T1000 (cell line): ENCODE measurements at places on chromosomes 4 and X.

DNA sequence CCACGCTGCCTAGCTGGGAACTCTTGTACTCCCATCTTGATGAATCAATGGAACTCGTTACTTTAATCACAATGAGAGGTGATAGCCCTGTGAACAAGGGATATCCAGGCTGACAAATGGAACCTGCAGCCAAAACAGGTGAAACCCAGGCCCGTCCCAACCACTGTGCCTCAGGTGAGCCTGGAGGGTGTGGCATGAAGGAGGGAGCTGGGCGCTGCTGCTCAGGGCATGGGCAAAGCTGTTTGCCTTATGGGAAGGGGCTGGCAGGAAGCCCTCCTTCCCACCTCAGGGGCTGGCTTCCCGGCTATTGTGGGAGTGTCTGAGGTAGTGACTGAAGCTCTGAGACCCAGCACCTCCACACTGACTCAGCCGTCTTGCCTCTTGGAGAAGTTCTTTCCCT is 209.4 kb upstream of the ATP6AP2 start:
- no peak for DNase-seq

DNA sequence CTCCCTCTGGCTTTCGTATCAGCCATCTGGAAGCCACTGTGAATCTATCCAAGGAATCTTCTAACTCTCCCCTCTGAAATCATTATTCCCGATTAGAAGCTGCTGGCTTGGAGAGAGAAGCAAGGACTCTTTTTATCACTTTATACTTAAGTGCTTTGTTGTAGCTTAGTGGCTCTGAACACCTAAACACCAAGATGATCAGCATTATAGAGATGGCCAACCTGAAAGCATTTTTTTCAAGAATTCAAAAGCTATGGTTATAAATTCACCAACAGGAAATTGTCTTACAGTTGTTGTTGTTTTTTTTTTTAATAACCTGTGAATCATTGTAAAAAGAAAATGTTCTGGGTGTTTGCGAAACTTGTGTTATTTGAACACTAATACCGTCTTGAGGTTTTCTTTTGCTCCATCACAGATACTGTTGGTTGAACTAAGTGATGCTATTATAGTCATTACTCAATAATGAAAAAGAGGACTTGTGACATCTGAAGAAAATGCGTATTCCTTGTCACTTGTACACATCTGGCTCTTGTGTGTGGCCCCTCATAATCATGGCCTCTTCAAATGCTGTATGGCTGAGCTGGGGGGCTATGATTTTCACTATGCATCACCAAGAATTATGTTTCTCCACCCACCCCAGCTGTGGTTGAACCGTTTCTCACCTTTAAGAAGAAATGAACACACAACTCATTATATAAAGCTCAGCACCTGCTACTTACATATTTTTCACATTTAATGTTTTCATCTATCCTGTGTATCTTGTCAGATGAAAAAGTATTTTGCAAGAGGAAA is 11.8 kb upstream of the SMIM43 start:
- DNase-seq, result no peak

GRCh38 chrX:106286053-106286650 is 118.0 kb downstream of the PWWP3B start:
- no peak for DNase-seq

DNA sequence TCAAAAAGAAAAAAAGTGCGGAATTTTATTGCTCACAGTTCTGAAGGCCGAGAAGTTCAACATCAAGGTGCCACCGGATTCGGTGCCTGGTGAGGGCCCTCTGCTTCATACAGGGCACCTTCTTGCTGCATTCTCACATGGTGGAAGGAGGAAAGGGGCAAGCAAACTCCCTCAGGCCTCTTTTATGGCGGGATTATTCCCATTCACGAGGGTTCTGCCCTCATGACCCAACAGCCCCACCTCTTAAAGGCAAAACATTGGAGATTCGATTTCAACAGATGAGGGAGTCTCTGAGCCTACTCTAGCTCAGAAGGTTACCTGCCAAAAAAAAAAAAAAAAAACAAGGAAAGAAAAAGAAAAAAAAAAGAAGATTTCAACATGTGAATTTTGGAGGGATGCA is 64.1 kb upstream of the CBR4 start:
- DNase-seq, result no peak

- no peak for DNase-seq
Observed at GRCh38 chr4:153010146-153010545, 74.0 kb downstream of the FHDC1 start.

DNA sequence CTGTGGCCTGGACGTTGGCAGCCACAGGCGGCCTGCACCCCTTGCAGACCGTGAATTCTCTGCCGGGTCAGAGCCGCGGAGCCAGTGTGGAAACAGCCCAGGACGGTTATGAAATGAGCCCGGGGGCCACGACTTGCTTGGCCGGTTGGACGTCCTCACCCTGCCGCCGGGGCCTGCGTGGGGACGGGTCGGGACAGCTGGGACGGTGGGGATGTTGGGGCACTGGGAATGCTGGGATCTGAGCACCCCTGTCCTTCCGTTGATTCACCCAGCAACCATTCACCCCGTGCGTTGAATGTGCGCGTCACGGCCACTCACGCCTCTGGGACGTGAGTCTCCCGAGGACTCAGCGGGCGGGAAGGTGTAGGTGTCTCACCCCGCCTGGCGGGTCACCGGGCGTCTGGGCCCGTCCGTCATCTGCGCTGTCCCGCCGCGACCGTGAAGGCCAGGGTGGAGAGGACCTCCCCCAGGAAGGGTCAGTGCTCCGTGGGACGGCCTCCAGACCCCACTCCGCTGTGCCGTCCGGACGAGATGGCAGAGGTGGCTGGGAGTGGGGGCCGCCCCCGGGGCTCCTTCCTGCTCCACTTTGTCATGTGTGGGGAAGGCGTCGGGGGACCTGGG is 4.5 kb upstream of the PLCXD1 start:
- no peak for DNase-seq

DNA sequence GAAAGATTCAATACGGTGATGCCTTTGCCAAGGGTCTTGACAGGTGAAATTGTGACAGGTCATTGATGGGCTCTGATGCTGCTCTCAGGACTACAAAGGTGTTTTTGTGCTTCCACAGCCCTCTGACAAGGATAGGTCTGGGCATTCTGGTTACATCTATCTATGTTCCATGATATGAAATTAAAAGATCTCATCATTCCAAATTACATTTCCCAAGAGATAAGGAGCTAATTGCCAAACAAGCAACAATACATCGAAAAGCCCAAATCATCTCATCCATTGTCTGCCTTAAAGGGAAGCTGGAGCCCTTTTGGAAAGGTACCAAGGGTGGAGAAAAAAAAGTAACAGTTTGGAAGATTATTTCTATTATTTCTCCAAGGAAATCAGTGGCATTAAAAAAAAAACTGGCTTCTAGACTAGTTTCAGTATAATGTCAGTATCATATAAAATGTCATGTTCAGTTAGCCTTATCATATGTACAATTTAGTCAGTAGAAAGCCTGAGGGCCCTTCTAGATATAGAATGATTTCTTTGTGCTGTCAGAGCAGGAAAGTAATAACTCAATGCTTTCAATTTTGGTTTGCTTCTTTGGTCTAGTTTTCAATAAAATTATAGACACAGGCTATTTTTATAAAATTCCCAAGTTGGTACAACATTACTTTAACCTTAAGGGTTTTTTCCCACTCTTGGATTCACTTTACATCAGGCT is 224.5 kb upstream of the GPRIN3 start:
- no peak for DNase-seq

DNA sequence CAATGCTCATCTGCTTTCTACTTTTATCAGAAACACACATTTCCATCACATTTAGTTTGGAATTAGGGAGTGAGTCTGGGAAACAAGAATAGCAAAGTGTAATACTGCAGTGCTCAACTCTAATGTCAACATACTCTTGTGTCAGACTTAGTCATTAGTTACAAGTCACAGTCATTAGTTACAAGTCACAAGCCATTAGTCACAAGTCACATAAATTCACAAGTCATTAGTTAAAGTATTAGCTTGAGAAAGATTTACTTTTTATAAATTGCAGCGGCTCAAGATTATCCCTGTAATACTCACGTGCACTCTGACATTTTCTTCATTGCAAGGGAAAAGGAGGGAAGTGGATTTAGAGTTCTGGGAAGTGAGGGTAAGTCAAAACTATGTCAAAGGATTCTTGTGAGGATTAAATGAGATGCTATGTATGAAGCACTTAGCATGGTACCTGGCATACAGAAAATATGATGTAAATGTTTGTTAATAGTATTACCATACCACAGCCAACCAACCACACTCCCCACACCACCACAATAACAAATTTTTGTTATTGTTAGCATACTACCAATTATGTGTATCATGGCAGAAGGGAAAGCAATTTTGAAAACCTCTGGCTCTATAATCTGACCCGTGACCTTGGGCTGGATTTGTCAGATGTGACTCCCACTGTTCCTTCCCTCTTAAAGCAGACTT is 116.6 kb downstream of the ARHGAP24 start:
- no peak for DNase-seq

DNA sequence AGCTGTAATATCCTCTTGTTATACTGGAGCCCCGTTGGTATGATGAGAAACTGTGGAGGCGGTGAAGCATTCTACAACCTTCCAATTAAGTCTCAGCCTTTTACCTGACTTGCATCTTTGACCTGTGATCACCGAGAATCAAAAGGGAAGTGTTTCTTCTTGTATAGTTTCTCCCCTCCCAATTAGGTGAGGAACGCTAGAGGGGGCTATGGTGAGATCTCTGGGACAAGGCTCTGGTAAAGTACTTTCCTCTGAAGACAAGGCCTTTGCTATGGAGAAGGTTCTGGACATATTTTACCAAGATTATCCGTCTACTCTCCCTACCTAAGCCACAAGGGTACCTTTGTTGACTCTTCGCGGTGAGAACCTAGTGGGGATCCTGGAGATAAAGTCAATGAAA is 111.3 kb downstream of the CBLL2 start:
- no peak for DNase-seq

- DNase-seq, result no peak
Observed at GRCh38 chrX:26557691-26558321, 341.8 kb downstream of the MAGEB5 start.

GRCh38 chrX:150365051-150365989 is 2.2 kb downstream of the MAMLD1 start:
- DNase-seq, result peak; percentile 34

DNA sequence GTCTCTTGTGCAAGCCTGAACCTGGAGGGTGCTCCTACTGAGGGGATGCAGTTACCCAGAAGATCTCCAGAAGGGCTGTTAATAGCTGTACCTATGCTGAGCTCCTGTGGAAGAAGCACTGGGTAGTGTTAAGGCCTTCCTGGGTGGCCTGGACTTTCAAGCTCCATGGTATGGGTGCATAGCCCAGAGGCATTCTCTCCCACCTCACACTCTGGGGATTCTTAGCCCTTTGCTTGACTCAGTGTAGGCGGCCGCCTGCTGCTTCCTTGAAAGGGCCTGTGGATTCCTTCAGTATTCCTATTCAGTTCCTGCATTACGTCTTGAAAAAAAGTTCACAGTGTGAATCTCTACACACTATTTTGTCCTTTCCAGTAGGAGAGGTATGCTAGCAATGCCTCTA is 235.7 kb upstream of the MAGEB16 start:
- DNase-seq, result no peak

DNA sequence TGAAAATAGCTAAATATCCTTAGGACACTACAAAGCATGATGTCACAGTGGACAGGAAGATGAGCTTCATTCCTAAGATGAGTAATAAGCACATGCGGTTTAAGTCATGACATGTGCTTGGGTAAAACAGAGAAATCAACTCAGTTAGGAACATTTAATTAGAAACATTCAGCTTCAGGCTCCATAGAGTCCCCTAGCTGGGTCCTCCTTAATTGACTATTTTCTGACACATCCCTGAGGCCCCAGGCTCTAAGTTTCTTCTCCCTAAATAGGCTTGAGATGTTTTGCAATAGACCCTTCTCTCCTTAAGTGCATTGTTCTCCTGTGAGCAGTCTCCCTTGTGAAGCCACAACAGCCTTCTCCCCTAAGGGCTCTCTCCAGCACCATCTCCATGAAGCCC is 70.4 kb upstream of the ANXA3 start:
- peak; percentile 37 for DNase-seq

- no peak for DNase-seq
Observed at GRCh38 chr4:10061650-10062415, 40.5 kb upstream of the SLC2A9 start.

DNA sequence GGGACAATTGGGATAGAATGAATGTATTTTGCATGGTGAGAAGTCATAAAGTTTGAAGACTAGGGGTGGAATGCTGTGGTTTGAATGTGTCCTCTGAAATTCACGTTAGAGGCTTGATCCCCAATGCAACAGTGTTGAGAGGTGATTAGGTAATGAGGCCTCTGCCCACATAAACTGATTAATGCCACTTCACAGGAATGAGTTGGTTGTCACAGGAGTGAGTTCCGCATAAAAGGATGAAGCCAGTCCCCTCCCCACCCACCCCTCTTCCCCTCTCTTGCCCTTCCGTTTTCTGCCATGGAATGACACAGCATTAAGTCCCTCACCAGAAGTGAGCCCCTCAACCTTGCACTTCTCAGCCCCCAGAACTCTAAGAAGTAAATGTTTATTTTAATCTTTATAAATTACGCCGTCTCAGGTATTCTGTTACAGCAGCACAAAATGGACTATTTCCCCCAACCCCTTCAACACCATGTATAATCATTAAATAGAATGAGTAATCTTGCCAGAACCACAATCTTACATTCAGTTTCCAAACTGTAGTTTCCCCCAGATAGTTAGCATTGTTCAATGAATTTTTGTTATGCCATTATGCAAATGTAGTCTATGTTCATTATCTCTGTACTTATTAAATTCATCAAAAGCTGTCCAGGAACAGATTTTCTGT is 5.5 kb upstream of the MMAA start:
- DNase-seq, result no peak

DNA sequence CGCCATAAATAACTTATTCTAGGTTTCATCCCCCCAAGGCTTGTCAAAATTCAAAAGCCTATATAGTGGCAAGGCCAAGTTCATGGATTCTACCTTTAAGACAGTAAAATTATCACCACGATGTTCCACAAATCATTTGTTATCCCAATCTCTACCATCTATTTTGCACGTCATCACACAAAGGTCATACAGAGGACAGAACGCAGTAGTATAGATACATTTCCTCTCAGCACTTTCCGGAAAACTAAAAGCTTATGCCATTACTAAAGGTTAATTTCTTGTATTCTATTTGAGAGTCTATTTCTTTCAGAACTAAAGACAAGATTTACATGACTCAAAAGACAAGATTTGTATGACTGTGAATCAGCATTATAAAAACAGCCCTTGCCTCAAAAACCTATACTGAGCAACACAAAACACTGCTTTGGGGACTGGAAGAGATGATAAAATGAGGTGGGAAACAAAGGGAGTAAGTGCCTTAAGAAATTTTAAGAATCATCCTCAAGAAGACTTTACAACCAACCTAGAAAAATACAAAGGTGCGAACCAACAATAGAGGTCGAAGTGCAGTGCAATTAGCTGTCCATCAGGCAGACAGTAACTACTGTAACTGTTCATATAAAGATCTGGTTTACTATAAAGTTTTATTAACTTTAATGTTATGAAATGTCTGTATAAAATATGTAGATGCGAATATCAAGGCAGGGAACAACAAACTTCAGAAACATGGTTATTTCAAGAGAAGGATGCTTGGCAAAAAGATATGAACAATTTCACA is 7.6 kb downstream of the UBE2D3 start:
- no peak for DNase-seq

DNA sequence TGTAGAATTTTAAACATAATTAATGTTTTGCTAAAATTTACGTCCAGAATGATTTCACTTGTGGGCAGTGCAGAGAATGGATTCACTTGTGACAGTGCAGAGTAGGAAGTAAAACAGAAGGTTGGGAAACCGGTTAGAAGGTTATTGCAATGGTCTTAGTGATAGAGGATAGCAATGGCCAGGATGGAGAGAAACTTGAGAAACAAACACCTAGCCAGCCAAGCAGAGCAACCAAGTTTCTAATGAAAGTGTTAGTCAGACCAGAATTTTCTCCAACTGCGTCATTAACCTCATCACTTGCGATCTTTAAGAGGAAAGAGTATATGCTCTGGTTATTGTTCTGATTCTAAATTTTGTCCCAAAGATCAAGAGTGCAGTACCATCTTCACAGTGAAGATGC is 50.0 kb upstream of the TBC1D9 start:
- no peak for DNase-seq
